ENCODE measurements at places on chromosomes 7 and 10.

DNA sequence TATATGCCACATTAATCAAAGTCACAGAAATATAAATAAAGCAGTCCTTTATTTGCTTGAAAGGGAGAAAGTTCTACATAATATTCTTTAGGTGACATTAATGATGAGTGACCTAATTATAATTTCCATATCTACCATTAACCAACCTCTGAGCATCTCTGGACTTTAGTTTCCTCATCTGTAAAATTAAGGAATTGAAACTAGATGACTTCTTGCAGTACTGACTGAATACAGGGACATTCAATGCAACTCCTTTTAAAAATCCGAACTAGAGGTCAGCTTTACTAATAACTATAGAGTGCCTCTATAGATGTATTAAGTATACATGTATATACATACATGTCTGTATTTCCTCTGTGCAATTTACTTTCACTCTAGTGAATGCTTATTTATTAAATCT lies 3.9 kb downstream of the FMC1 start:
- DNase-seq: no peak

DNA sequence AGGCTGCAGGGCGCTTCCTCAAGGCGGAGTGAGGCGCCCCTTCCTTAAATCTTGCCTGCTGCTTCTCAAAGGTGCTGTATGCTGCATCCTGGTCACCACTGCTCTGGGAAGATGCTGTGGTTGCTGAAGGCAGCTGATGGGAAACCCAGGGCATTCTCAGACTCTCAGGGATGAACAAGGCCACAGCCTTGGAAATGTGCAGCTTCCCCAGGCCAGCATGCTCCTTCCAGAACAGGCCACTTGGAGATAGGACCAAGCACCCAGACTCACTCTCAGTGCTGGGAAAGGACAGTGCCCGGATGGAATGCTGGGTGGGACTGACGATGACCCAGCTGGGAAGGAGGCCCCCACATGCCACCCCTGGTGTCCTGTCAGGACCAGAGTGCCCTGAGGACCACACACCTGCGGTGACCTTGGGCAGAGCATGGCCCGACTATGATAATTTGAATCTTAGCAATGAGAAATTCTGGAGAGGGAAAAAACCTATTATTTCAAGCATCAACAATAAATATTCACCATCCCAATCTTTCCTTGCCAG lies 235.5 kb downstream of the TNS3 start:
- no peak for DNase-seq

DNA sequence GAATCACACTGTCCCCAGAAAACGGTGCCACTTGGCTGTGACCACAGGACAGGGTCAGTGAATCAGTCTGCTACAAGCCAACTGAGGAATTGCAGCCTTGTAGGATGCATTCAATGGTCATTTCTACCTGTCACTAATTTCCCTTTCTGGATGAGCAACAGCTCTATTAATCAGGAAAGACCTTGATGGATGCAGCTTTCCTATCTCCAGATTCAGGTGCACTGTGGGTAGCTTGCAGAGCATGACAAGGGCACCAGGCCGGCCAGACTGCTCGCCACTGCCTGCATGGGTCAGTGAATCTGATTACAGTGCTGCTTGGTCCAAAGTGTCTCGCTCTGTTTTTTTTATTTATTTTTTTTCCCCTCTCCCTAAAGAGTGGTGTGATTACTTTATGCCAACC lies 506.8 kb upstream of the AUTS2 start:
- DNase-seq: no peak

DNA sequence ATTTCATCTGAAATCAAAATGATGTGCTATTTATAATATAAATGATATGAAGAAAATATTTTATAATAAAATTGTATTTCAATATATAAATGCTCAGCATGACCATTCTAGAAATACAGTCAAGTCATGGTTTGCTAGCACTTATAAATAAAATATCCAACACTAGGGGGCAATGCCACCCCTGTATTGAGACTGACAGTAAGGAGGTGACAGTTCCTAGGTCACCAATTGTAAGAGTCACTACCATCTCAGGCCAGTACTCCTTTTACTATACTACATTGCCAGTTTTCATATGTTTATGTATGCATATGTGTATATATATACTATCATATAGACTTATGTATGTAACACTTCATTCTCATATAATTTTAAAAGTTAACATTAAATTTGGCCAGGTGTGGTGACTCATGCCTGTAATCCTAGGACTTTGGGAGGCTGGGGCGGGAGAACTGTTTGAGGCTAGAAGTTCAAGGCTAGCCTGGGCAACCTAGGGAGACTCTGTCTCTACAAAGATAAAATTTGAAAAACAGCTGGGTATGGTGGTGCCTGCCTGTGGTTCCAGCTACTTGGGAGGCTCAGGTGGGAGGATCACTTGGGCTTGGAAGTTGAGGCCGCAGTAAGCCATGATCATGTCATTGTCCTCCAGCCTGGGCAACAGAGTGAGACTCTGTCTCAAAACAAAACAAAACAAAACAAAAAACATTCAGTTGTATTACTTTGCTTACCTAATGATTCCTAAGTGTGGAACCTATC lies 2.4 kb upstream of the CNOT4 start:
- peak; percentile 87 for DNase-seq

- no peak for DNase-seq
Measured at GRCh38 chr7:156456503-156457115, 184.0 kb upstream of the RNF32 start.

DNA sequence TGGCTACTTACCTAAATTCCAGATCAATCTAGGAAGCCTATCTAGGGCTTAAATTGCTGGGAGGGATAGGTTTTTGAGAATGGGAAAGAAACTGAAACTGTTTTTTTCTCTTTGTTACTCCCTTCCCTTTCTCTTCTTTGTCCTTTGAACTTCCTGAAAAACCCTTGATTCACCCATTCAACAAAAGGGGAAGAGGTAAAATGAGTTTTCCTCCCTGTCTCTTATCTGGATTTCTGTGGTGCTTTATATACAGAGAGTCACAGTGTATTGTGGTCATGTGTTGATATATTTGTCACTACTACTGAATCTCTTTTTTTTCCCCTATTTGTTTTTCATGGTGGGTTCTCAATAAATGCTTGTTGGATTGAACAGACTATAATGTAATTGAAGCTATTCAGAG lies 19.8 kb upstream of the NUP205 start:
- DNase-seq: no peak

DNA sequence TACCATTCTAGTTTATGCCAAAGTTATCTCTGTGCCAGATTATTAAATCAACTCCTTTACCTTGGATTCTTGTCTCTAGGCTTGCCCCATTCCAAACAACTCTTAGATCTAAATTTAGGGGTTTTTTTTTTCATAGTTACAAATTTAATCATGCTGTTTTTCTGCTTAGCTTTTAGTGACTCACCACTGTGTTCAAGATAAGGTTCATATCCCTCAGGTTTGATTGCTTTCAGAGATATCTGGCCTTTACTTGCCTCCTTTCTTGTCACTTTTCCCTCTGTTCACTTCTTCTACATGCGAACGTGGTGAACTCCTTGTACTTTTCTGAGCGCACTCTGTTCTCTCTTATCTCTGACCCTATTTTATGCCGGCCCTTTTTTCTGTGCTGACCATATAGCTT lies 78.2 kb downstream of the VPS50 start:
- DNase-seq: no peak

DNA sequence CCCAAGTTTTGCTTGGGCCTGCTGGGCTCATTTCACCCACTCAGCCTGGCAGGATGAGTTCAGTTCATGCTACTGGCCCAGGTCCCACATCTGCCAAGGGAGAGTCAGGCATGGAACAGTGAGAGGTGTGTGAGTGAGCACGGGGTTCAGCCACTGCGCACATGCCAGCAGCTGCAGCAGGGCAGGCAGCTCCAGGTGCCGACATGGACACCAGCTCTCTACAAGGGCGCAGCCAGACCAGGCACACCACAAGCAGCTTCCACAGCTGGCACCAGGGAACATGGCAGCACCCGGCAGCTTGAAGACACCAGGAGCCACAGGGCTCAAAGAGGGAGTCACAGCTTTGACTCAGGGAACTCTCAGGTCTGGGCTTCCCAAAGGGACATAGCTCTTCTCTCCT lies 938.0 kb downstream of the SORCS3 start:
- DNase-seq: no peak

GRCh38 chr7:29443552-29443951 lies 120.1 kb upstream of the PRR15 start:
- DNase-seq: no peak

DNA sequence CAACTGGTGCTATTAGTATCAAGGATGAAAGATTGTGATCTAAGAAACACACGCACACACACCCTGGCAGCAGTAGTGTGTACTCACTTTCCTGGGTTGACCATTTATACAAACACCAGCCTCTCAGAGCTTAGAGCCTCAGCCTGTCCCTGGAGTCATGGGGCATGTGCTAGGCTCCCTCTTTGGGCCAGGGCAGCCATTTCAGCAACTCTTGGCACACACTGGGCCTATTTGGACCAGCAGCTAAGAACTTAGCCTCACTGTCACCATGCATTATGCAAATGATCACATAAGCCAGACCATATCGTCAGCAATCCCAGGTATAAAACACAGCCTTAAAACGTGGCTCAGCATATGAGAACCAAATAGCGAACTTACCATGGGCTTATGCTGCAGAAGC lies 51.3 kb downstream of the GLI3 start:
- no peak for DNase-seq

GRCh38 chr10:127186813-127187212 lies 9.6 kb downstream of the INSYN2A start:
- no peak for DNase-seq

DNA sequence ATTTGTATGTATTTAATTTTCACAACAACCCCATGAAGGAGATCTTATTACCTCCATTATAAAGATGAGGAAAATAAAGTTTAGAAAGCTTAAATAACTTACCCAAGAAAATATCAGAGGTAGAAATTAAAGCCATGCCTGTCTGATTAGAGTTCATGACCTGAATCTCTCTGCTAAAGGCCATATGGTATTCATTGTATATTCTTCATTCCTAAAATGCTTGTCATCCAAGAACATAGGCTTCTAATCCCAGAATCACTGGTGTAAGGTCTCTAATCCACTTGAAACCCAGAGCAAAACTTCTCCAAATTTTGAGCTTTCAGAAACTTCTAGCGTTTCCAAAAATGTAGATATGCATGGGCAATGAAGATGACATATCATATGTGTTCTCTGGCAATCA lies 72.3 kb upstream of the YAE1 start:
- DNase-seq: no peak

GRCh38 chr7:34036051-34036920 lies 130.9 kb downstream of the BMPER start:
- DNase-seq: peak; percentile 97

- no peak for DNase-seq
Measured at GRCh38 chr10:1295756-1296480, 239.7 kb downstream of the WDR37 start.

DNA sequence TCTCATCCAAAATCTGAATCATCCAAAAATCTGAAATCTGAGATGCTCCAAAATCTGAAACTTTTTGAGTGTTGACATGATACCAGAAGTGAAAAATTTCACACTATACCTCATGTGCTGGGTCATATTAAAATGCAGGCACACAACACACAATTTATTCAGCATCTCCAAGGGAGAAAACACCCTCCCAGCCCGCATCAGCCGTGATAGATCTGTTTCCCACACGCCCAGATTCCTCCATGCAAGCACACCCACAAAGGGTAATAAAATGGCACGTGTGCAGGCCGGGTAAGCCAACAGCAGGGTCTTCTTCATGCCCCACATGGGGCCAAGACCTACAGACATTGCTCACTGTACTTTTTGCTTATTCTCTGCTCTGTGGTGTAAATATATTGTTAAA lies 173.1 kb upstream of the FERD3L start:
- DNase-seq: no peak

DNA sequence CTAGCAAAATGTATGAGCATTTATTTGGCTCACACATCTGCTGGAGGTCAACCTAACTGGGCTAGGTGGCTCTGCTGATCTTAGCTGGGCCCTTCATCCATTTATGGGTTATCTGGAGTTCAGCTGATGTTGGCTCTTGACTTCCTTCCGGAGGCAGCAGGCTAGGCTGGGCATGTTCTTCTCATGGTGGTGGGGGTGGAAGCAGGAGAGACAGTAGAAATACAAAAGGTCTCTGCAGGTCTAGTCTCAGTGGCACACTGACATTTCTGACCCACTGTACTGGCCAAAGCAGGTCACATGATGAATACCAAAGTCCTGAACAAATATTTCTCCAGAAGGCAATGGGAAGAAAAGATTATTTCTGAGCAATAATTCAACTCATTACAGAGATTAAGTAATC lies 334.6 kb downstream of the CRPPA start:
- DNase-seq: no peak

GRCh38 chr10:19431622-19432351 lies 383.2 kb downstream of the MALRD1 start:
- no peak for DNase-seq

DNA sequence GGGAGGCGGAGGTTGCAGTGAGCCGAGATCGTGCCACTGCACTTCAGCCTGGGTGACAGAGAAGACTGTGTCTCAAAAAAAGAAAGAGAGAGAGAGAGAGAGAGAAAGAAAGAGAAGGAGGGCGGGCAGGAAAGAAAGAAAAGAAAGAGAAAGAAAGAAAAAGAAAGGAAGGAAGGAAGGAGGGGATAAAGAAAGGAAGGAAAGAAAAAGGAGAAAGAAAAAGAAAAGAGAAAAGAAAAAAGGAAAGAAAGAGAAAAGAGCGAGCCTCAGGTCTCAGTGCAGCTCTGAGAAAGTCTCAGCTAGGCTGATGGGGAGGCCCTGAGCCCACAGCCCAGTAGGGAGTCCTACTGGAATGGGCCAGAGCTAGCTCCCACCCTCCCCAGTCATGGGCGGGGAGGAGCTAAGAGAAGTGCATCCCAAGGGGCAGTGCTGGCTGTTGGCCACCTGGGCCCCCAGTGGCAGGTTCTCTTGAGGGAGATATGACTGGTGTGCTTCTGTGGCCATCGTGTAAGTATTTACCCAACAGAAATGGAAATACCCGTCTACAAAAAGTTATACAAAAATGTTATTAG lies 69.3 kb downstream of the ABRAXAS2 start:
- DNase-seq: no peak

DNA sequence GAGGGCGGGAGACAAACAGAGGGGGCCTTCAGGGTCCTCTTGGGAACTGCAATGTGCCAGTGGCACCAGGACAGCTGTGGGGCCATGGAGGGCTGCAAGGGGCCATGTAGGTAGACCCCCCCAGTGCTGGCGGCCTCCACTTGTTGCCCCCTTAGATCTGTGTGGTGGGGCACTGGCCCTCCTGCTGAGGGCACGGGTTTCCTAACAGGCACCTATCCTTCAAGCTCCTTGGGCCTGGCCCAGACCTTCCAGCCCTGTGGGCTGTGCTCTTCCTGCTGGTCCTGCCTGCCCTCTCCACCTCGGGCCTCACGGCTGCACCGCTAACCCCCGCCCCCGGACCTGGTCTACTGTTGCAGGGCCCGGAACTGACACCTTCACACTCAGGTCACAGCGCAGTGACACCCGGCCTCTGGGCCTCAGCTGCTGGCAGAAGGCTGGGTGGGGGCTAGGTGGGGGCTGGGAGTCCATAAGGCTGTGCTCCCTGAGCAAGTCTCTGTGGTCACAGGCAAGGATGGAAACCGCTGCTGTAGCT lies 12.6 kb downstream of the RASGEF1A start:
- no peak for DNase-seq

DNA sequence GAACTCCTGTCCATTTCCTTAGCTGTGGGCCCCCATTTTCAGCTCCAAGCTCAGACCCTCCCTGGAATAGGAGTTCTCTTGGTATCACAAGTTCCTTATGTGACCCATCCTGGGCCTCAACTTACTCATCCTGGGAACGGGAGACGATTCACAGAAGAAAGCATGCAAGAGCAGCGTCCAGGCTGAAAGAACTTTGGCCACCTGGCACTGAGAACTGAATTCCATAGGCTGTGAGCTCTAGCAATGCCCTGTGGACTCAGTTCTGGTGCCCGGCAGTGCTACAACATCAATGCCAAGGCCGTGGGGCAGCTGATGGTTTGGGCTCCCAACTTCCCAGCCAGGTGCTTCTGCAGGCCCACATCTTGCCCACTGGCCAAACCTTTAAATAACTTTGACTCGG lies 3.9 kb upstream of the CUEDC2 start:
- DNase-seq: no peak

Data from NCI-H460 (cell line).